ENCODE measurements at places on chromosomes 6 and 20.

GRCh38 chr6:68296126-68296525, 339.0 kb upstream of the ADGRB3 start:
- DNase-seq, result no peak

- DNase-seq, result no peak
Observed at GRCh38 chr20:1848373-1848772, 46.8 kb upstream of the SIRPA start.

DNA sequence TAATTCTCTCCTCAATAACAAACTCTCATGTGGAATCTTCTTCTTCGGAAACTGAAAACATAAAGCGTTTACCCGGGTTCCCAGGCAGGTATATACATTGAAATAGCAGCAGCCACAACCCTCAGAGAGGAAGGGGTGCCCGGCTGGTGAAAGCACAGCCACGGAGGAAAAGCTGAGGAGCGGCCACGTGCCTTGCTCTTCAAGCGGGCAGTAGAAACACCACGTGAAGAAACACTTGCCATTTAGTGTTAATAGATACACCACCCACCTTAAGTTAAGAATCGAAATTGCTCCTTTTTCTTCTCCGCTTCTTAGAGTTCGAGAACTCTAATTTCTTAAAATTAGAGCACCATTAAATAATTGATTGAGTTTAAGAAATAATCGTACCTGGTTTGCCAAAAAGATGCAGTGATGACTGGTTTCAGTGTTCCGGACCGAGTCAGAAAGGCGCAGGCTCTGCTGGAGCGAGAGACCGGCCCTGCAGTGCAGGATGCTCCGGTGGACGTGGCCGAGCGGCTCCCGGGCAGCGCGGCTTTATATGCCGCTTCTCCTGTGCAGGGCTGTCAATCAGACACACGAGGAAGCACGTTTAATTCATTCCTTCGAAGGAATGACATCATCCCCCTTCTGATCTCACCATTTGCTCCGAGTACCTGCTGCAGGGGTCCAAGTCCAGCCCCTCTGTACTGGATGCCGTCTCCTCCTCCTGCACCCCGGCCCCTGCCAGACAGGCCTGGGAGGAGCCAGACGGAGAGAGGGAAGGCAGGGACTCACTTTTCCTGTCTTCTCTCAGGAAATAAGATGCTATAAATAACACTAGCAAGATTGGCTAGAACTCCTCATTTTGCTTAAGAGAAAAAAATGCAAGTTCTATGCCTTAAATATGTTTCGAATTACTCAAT, at the start of gene THBS2:
Gene THBS2, minus strand, starts transcription at position 510 of the 902 bp plus-strand sequence. CDS start 3,062 bp downstream, outside the sequence.
- no peak for DNase-seq

DNA sequence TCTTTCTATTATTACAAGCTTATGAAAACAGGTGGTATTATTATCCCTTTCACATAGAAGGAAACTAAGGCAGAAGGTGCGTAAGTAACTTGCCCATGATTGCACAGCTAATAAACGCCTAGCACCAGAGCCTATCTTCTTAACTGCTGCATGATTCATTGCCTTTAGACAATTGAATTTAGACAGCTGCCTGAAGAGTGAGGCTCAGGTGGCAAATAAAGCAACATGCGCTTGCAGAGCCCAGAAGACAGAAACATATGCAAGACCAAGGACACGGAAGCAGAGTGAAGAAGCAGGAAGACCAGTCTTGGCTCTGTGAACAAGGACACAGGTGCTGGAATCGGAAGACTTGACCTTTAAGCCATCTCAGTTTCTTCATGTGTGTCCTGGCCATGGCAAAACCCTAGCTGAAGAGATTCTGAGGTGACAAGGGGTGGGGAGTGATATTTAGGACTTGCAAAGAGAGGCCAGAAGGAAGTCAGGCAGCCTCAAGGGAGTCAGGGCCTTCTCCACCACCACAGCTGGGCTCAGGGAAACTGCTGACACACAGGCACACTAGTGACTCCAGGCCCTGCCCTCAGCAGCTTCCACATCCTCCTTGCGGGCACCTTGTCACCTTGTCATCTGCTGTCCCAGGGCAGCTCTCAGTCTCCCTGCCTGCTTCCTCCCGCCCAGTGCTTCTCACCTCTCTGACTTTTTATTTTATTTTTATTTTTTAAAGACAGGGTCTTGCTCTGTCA, 91.7 kb upstream of the SLC22A16 start:
- no peak for DNase-seq

GRCh38 chr20:63696306-63696627, 185 bp upstream of the TNFRSF6B start:
- DNase-seq, result no peak

Data from activated CD4-positive, alpha-beta T cell treated with anti-CD3 and anti-CD28 coated beads, Interleukin-2, amount 50 U/mL, for 4 hours (primary cell).